Hematopoietic multipotent progenitor cell treated with erythropoietin and hydrocortisone succinate and interleukin-3 and kit ligand, for 15 days (in vitro differentiated cells): ENCODE measurements at places on chromosomes 6 and 20.
A peak's percentile ranks its signal among the peaks of the same experiment; 100 is the strongest.

DNA sequence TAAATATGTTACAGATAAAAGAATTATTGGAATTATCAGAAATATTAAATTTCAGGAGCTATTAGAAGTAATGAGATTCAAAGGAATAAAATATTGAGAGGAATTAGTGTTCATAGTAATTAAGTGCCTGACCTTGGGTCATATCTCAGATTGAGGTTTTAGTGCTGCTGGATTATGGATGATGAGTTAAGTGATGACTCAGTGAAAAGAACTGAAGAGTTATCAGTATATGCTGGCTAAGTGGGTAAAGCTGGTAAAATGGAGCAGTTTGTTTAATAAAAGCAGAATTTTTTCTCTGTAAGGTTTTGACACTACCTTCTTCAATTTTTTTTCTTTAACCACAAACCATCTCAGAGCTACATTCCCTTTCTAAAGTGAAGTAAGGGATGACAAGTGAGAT, 206.7 kb downstream of the MANEA start:
- no peak for DNase-seq

GRCh38 chr20:36745234-36745926, 510 bp downstream of the NDRG3 start:
- DNase-seq = no peak

GRCh38 chr6:43740321-43740960, 29.6 kb upstream of the VEGFA start:
- no peak for DNase-seq

GRCh38 chr20:63658749-63659187, 656 bp downstream of the RTEL1 start:
- DNase-seq = no peak

GRCh38 chr6:3244003-3244831, 14.5 kb upstream of the PSMG4 start:
- no peak for DNase-seq

DNA sequence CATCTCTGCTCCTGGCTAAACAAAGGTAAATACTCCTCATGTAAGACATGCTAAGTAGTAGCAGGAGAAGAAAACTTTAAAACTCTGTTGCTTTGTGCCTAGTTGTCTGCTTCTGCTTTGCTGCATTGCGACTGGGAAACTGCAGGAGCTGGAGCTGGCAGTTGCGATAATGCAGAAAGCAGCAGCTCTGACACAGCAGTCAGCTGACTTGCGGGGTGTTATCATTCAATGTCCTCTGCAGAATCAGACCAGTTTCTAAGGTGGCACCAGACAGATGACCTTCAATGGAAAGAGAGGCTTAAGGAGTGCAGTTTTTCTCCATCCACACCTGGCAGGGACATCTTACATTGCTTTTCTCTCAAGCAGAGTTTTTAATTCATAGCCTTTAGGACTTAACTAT, 69.9 kb upstream of the SOX4 start:
- no peak for DNase-seq

- no peak for DNase-seq
These were observed 34.9 kb upstream of the HEY2 start for GRCh38 chr6:125714441-125715090.

- DNase-seq = no peak
These were observed at the start of gene PLCB4 for GRCh38 chr20:9068841-9069663. Gene PLCB4, plus strand, starts transcription at chr20:9069087. Its CDS starts 238,728 bp downstream, at chr20:9307815.

GRCh38 chr6:75081921-75082320, 123.9 kb downstream of the COL12A1 start:
- no peak for DNase-seq

- DNase-seq = no peak
These were observed 259.3 kb downstream of the KIF16B start for GRCh38 chr20:16313917-16314316.

DNA sequence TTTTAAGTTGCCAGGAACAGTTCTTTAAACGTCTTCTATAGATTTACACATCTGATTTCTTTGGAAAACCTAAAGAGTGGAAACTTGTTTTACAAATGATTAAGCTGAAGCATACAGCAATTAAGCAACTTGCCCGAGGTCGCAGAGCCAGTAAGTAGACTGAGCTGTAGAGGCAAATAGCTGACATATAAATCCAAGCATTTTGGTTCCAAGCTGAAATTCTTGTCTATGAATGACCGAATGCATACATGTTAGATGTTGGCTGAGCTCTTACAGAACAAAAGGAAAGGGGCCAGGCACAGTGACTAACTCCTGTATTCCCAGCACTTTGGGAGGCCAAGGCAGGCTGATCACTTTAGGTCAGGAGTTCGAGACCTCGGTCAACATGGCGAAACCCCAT, 101.8 kb upstream of the SGK1 start:
- no peak for DNase-seq

DNA sequence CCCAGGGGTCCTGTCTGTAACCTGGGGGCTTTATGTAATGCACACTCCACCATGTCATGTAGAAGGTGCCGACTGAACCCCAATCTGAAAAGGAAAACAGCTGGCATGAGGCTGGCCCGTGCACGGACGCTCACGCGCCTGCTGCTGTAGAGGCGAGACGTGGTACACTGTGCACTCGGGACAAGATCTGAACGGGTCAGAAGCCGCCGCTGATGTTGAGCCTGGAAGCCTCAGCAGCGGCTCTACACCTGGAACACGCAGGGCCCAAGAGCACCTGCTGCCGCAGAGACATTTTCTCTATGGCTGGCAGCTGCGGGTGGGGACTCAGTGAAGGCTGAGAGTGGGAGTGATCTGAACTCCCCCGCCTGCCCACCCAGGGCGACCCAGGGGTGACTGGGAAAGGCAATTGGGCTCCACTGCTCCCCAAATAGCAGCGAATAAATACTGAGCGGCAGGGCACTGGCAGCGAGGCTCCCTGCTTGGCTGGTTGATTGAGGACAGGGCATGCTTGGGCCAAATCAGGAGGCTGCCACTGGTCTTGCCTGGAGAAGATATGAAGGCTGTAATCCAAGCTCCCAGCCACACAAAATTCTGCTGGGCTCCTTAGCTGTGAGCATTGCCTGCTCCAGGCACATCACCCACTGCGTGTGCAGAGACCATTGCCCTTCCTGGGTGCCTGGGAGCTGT, 2.5 kb upstream of the OGFR start:
- DNase-seq = no peak

DNA sequence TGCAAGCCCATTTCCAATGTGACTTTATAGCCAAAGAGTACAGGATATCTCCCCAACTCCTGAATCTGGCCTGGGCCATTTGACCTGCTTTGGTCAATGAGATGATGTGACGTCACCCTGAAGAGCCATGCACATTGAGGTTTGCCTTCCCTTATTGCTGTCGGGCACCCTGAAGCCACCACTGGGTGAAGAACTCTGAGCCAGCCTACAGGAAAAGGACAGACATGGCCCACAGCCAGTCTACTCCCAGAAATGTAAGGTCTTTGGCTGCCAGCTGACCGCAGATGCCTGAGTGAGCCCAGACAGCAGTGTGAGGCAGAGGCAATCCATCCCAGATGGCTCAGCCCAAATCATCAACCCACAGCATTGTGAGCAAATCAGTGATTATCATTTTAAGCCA, 3.7 kb upstream of the SYNDIG1 start:
- DNase-seq = no peak

DNA sequence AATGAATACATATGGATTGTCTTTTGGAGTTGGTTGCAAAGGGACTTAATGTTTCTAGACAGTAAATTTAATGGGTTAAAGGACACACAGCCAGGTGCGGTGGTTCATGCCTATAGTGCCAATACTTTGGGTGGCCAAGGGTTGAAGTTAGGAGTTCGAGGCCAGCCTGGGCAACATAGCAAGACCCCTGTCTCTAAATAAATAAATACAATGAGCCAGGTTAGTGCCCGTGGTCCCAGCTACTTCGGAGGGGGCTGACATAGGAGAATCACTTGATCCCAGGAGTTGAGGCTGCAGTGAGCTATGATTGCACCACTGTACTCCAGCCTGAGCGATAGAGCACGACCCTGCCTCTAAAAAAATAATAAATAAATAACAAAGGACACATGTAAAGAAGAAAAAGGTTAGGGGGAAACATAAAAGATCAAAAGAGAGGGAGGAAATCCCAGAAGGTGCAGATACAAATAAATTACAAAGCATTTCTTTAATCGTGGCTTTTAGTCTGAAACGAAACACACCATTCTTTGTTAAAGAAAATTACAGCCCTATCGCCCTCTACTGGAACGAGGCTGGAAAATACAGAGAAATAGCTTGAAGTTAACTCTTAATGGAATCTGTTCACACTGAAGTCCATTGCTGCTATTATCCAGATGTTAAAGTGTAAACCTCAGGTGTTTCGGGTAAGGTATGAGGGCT, 42.6 kb upstream of the SCML4 start:
- DNase-seq = peak; percentile 45

- no peak for DNase-seq
These were observed 111.5 kb downstream of the SESN1 start for GRCh38 chr6:108983151-108983550.

GRCh38 chr6:46490425-46491200, 636 bp downstream of the RCAN2 start:
- DNase-seq = no peak

DNA sequence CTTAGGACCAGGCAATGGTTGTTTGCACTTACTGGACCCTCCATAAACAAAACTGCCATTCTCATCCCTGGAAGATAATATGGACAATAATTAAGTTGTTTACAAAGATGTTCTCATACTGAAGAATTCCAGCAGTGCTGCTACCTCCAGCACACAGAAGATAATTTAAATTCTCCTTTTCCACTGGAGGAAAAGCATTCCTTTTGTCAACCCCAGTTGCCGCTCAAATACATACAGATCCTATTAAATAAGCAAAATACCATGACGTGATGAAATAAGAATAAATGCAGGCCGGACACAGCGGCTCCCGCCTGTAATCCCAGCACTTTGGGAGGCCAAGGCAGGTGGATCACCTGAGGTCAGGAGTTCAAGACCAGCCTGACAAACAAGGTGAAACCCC, 54.5 kb upstream of the IPCEF1 start:
- DNase-seq = no peak

- DNase-seq = no peak
These were observed 693.6 kb downstream of the HACE1 start for GRCh38 chr6:104166055-104166668.

DNA sequence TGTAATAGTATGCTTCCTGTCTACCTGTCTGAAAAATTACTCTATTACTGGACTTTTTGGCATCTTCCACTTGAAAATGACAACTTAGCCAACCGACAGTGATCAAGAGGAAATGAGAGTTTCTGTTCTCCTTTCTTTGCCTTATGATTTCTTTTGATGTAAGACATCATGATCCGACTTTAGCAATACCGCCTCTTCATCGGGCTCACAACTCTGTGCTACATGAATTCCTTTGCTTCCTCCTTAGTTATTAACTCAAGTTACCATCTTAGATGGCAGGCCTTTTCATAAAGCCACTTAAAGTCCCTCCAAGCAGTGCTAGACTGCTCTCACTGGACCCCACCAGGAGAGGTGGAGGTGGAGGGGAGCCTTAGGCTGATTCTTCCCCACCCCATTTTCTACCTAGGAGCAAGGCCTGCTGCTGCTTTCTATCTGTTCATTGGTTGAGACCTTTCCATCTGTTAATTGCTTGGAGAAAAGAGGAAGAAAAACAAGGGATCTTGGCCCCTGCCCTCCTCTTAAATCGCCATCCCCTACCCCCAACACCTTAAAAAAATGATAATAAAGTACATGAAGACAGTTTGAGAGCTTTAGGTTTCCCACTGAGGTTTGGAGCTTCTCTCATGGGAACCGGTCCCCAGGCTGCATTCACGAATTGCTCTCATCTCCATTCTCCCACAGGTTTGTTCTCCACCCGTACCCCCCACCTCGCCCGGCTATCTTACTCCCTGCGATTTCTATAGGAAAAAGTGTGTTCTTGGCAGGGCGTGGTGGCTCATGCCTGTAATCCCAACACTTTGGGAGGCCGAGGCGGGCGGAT, 21.6 kb upstream of the MCM3 start:
- DNase-seq = no peak

- no peak for DNase-seq
These were observed 27.4 kb downstream of the CBLN4 start for GRCh38 chr20:55977690-55978459.

DNA sequence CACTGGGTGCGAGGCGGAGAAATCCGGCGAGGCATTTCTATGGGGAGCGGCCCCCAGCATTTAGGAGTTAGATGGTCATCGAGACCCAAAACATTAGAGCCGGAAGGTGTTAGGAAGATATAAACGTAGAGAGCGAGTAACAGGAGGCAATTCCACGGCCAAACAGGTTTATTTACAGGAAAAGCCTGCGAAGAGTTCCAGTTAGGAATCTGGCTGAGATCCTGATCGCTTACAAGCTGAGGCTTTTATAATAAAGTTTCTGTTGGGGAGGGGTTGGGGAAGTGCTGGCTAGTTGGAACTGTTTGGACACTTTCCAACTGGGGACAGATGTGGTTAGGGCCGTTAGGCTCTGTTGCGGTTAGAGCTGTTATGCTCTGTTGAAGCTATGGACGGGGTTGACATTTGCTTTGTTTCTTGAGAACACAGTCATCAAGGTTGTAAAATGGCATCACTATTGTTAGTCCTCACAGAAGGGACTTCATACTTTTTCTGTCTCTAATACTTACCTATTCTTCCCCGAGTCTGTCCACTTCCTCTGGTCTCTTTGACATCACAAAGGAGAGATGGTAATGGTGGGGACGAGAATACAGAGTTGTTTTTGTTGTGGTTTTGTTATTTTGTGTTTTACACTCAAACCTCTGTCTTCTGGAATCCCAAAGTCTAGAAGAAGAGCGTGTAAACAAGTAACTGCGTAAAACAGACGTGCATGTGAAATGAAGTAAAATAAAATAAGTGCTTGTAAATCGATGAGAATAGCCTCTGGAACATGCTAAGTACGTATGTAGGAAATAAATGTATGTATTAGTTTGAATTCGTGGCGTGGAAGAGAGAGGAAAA, 554 bp upstream of the ZSCAN31 start:
- peak; percentile 51 for DNase-seq

- no peak for DNase-seq
These were observed 7.2 kb upstream of the PRR18 start for GRCh38 chr6:166315436-166315835.
